ENCODE measurements at places on chromosomes 12 and 14. TPM values are rescaled to one million over a fixed set of nuclear protein-coding genes. Genes with fewer than 3 reads are reported as not detected.

DNA sequence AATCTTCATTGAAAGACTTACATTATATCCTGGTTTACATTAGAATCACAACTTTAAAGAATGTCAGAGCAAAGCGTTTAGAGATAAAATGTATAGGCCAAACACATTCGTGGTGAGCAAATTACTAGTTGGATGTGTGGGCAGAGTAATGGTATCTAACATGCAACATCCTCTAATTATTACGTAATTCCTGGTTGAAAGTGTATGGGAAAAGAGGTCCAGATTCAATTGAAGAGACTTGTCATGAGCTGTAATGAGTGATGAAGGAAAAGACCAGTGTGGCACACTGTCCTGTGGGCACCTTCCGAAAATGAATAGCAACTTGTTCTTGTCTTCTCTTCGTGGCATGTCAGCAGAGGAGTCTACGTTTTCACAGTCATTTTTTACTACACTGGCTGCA is 192.8 kb downstream of the LRIG3 start:
- H3K36me3 ChIP-seq: no peaks in the 10 kb centered on the region
- H3K27me3 ChIP-seq: no peaks in the 10 kb centered on the region
- H3K4me1 ChIP-seq: no peaks in the 10 kb centered on the region
- DNase-seq: no peak
- H3K27ac ChIP-seq: no peak overlapping the region
- no peak overlapping the region for H3K4me3 ChIP-seq

The AREL1 gene
- 47.0 TPM for total RNA-seq

DNA sequence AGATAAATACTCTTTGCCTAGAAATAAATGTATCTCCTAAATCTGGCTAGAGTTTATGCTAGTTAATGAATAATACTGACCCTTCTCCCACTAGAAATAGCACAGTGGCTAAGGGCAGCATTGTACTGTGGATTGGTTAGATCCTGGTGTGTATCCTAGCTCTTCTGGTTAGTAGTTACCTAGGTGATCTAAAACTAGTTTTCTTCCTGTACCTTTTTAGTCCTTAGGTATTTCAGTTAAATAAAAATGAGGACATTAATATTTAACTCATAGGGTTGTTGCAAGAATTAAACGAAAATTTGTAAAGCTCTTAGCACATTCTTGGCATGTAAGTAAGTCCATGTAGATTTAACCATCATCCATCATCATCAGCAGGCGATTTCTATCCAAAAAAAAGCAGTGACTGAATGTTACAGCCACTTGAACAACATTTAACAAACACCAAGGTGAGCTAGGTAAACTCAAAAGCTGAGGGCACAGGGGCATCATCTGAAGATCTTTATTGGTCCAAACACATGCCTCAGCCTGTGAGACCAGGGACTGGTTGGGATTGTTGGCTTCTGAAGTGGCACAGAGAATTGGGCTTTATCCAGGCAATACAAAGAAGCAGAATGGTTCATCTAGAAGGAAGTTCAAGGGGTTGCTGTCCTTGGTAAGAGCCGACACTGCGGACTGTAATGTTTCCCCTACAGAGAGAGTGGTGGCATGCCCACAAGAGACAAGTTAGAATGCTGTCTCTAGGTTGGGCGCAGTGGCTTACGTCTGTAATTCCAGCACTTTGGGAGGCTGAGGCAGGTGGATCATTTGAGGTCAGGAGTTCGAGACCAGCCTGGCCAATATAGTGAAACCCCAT is 100.8 kb downstream of the GAS2L3 start:
- no peaks in the 10 kb centered on the region for H3K4me1 ChIP-seq
- no peak overlapping the region for H3K4me3 ChIP-seq
- H3K36me3 ChIP-seq: no peaks in the 10 kb centered on the region
- DNase-seq: no peak

DNA sequence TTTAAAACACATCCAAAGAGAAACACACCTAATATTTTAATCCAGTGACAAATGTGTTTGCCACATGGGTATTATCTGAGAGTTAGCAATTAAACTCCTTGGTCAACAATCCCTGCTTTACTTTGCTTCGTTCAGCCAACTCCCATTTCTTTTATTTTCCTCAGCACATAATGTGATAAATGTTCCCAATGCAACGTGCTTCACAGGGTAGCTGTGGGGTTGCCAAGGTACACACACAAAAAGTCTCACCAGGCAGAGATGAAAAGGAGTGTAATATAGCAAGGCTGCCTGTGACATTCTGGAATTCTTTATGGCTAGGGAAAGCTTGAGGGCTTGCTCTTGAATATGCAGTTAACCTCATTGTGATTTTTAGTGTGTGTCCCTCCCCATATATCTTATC is 208.0 kb upstream of the DIO2 start:
- no peaks in the 10 kb centered on the region for H3K27me3 ChIP-seq
- no peak overlapping the region for H3K27ac ChIP-seq
- H3K4me1 ChIP-seq: no peaks in the 10 kb centered on the region
- H3K36me3 ChIP-seq: no peaks in the 10 kb centered on the region
- DNase-seq: no peak

DNA sequence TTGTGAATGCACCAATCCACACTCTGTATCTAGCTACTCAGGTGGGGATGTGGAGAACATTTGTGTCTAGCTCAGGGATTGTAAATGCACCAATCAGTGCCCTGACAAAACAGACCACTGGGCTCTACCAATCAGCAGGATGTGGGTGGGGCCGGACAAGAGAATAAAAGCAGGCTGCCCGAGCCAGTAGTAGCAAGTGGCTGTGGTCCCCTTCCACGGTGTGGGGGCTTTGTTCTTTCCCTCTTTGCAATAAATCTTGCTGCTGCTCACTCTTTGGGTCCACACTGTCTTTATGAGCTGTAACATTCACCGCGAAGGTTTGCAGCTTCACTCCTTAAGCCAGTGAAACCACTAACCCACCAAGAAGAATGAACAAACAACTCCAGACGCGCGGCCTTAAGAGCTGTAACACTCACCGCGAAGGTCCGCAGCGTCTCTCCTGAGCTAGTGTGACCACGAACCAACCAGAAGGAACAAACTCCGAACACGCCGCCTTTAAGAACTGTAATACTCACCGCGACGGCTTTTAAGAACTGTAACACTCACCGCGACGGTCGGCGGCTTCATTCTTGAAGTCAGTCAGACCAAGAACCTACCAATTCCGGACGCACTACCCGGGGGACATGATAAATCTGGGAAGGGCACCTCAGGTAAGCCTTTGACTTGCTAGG is 4.6 kb upstream of the LDHB start:
- H3K27me3 ChIP-seq: peaks cover 2% of the 10 kb centered on the region
- no peak overlapping the region for H3K4me3 ChIP-seq
- DNase-seq: no peak
- no peaks in the 10 kb centered on the region for H3K36me3 ChIP-seq

DNA sequence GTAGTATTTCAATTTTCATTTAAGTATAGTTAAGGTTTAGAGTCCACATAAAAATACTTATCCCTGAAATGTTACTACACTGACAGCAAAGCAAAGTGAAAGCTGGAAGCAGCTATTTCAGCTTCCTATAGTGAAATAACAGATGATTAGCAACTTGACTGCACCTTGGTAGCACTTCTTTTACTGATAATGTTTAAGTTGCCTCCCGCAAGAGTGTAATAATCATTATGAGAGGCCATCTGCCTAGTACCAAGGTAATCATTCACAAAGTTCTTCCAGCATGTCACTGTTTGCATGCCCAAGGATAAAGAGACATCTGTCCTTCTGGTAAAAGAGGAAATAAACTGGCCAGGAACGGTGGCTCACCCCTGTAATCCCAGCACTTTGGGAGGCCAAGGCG is 69.8 kb downstream of the LIN7A start:
- no peak overlapping the region for H3K27ac ChIP-seq
- DNase-seq: no peak
- H3K36me3 ChIP-seq: no peaks in the 10 kb centered on the region
- H3K27me3 ChIP-seq: no peaks in the 10 kb centered on the region
- no peaks in the 10 kb centered on the region for H3K4me1 ChIP-seq
- H3K4me3 ChIP-seq: no peak overlapping the region

The IL22 gene
- total RNA-seq: not detected

DNA sequence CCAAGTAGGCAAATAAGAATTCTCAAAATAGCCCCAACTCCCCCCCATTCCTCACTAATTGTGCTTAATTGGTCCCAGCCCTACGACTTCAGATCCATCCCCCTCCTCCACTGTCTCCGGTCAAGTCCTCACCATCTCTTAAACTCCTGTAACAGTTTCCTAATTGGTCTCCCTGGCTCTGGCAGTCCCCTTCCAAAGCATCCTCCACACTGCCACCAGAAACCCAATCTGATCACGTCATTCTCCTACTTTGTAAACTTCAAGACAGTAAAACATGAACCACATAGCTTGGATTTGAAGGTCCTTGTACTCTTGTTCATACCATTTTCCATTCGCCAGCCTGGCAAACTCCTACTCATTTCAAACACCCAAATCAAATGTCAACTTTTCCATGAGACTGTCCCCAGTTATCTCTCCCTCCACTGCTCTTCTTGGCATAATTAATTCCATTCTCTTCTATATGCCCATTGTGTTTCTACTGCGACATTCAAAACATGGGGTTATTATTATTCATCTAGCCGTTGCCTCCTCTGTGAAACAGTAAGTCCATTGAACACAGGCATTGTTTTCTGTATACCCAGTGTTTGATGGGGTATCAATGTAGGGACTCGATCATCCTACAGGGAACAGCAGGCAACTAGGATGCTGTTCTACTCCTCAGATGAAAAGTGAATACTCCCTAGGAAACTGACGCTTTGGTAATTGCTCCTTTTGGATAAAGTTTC is 104.6 kb downstream of the EGLN3 start:
- no peaks in the 10 kb centered on the region for H3K36me3 ChIP-seq
- H3K4me3 ChIP-seq: no peak overlapping the region
- H3K27ac ChIP-seq: no peak overlapping the region
- H3K27me3 ChIP-seq: no peaks in the 10 kb centered on the region
- DNase-seq: no peak

The PARPBP gene
- total RNA-seq: 3.9 TPM

The P2RX2 gene
- total RNA-seq: not detected

The CKB gene
- total RNA-seq: 5.8 TPM

DNA sequence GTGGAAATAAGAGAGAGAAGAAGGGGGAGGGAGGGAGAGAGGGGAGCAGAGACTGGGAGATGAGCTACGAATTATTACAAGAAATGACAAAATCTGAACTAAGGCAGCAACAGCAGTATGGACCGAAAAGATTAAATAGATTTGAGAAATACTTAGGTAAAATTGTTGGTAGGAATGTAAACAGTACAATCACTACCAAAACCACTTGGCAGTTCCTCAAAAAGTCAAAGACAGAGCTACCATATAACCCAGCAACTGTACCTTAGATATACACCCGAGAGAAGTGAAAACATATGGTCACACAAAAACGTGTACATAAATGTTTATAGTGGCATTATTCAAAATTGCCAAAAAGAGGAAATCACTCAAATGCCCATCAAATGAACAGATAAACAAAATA is 14.1 kb downstream of the KRAS start:
- DNase-seq: no peak
- no peaks in the 10 kb centered on the region for H3K4me1 ChIP-seq
- no peak overlapping the region for H3K27ac ChIP-seq
- H3K27me3 ChIP-seq: no peaks in the 10 kb centered on the region
- H3K4me3 ChIP-seq: no peak overlapping the region

DNA sequence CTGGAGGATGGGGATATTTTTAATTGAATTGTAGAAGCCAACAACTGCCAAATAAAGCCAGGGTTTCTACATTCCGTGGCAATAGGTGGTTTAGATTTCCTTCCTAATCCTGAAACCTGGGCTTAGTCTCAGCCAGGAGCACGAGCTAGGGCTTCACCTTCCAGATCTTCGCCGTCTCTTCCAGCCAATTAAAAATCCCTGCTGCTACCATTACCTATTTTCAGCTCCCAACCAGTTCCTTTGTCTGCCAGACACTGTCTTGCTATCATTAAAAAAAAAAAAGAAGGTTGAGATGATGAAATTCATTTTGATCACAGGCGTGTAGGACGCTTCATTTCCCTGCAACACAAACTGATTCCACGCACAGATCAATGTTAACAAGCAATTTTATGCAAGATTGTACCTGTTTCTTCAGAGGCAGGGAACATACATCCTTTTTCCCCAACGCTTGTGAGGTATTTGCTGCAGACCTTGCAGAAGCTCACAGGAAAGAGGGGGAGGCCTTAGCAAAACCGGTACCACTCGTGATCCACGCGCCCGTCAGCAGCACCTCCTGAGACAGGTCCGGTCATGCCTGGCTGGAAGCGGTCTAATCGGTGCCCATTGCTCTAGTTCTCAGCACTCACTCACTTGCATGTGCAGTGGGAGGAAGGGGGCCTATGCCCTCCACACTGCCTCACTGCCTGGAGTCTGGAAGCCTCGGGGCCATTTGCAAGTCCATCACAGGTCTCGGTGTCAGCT is 65.1 kb downstream of the SLC6A12 start:
- H3K36me3 ChIP-seq: no peaks in the 10 kb centered on the region
- H3K4me3 ChIP-seq: no peak overlapping the region
- H3K4me1 ChIP-seq: no peaks in the 10 kb centered on the region
- no peaks in the 10 kb centered on the region for H3K27me3 ChIP-seq
- no peak overlapping the region for H3K27ac ChIP-seq
- no peak for DNase-seq

Measured in CD4-positive, CD25-positive, alpha-beta regulatory T cell (primary cell).